ENCODE measurements at places on chromosomes 1 and 21. TPM values are rescaled to one million over a fixed set of nuclear protein-coding genes. Genes with fewer than 3 reads are reported as not detected.

LCE1C gene
- total RNA-seq, result not detected

TRAF3IP3 gene
- total RNA-seq, result 2.0 TPM

KISS1 gene
- total RNA-seq, result 0.91 TPM

SLC44A3 gene
- 71.4 TPM for total RNA-seq

CYP4B1 gene
- not detected for total RNA-seq

CENPF gene
- 21.2 TPM for total RNA-seq

DNA sequence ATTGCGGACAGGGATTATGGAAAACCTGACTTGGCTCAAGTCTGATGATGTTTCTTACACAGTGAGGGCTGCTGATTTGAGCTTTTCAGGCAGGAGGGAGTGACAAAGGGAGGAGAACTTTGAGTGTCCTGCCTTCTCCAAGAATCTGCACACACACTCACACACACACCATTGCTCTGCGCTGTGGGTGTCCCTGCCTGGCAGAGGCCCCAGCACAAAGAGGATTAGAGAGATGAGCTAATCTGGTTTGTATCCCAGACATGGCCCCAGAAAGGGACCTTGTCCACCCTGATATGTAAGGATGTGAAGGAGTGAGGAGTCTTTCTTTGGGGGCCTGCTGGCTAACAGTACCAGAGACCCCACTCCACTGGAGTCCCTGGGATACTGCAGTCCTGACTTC, 5.9 kb upstream of the WNT2B start:
- DNase-seq, result no peak

DNA sequence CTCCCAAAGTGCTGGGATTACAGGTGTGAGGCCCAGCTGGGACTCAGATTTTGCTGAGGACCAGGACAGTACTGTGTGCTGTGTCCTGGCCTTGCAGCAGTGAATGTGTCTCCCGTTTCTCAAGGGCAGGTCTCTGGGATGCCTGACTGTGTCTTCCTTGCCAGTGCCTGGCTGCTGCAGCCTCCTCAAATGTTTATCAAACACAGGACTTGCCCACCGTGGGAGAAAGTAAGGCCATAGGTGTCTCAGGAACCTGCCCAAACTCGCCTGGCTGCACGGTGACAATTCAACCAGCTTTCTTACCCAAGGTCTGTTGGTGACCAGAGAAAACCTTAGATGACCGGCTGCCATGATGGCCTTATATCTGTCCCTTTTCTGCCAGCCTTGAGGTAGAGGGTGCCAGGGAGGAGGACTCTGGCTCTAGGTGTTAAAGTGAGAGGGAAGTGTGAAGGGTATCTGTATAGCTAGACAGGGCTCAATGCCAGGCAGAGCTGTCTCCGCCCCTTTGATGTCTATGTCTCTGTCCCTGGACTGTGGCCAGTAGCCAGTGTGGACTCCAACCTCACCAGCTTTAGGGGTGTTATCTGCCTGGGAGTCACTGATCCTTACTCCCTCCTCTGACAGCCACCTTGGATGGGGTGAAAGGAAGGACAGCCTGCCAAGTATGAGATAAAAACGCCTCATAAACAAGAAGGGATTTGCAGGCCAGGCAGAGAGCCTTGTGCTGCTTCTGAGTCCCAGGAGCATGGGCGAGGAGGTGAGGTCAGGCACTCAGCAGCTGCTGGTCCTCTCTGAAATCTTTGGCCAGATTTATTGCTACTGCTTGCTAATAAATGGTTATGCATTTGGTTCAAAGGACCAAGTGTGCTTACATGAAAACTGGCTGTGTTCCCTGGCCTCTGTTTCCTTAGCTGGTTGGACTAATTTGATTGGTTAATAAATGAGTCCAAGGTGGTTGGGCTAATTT, 22.3 kb downstream of the IL6R start:
- peak; percentile 83 for DNase-seq

- DNase-seq, result peak; percentile 81
Measured at GRCh38 chr1:226034482-226034881, 28.0 kb upstream of the H3-3A start.

DNA sequence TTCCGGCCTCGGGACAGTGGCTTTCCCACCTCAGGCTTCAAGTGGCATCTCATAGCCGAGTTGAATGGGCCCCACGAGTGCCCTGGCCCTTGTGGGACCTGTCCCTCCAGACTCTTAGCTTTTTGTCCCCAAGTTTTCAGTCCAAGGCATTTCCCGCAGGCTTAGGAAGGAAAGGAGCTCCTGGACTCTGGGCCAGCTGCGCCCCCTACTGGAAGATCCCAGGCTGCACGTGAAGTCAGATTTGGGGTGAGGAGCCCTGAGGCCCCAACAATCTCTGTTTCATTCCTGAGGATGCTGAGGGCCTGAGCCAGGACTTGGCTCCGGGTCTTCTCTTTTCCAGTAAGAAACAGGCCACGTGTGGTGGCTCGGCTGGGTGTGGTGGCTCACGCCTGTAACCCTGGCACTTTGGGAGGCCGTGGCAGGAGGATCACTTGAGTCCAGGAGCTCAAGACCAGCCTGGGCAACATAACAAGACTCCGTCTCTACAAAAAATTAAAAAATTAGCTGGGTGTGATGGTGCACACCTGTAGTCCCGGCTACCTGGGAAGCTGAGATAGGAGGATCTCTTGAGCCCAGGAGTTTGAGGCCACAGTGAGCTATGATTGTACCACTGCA, 67.4 kb downstream of the ARHGEF10L start:
- peak; percentile 81 for DNase-seq

GRCh38 chr1:230224101-230224960, 157.3 kb downstream of the GALNT2 start:
- no peak for DNase-seq

DNA sequence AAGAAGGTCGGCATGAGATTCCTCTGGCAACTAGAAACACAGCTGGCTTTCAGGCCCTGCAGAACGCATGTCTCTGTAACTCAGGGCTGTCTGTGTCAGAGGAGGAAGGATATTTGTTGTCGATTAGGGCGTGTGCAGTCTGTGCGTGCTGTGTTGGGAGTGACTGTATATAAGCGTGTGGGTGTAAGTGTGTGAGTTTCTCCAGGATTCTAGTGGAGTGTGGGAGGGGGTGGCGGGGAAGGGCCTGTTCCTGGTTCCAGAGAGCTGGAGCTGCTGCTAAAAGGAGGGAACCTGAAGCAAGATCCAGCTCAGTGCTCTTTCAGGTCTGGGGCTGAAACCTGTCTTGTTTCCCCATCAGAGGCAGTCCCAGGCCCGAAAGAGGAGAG, 74.3 kb downstream of the SLC16A1 start:
- peak; percentile 46 for DNase-seq

DNA sequence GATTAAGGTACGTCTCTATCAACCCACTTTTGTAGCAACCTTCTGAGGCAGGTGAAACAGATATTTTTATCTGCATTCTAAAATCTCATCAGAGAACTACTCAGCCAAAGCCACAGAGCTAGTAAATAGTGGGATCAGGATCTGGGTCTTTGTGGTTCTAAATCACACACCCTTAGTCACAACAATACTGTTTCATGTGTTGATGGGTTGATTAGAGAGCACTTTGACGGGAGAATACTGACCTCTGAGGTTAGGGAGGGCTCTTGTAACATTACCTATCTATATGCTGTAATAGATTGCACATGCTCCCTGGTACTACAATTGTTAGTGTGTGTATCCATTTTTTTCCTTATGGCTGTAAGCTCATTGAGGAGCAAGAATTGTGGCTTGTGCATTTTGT, 45.5 kb upstream of the CCDC190 start:
- no peak for DNase-seq

GRCh38 chr1:31183927-31184554, 55.6 kb downstream of the NKAIN1 start:
- DNase-seq, result peak; percentile 49

DNA sequence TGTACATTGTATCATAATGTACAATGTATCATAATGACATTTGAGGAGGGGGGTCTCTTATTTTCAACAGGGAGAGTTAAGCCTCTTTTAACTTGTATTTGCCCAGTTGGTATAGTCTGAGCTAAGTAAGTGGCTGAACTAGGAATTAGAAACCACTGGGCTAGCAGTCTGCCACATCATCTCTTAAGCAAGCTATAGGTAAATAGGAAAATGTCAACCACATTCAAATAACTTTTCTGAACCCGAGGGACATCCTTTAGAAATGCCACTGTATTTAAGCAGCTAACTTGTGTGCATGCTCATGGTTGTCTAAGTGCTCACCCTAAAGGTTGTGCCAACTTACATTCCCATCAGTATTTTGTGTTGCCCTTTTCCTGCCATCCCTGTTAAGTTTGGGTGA, 35.5 kb upstream of the ASB17 start:
- no peak for DNase-seq

DNA sequence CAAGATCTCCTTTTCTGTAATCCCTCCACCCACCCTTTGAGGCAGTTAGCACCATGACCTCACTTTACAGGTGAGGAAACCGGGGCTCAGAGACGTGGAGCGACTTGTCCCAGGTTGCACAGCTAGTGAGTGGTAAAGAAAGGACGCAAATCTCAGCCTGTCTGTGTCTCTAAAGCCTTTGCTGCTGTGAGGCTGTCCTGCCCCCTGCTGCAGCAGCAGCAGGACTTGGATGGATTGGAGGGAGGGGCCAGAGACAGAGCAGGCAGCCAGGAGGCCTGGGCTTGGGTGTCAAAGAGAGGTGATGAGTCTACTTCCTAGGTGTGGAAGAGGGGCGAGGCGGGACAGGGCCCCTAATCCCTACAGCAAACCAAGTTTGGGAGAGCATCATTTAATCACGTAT, 69.6 kb downstream of the PTPRU start:
- DNase-seq, result no peak

- peak; percentile 40 for DNase-seq
Measured at GRCh38 chr1:207579436-207579799, 65.5 kb upstream of the CR1L start.

DNA sequence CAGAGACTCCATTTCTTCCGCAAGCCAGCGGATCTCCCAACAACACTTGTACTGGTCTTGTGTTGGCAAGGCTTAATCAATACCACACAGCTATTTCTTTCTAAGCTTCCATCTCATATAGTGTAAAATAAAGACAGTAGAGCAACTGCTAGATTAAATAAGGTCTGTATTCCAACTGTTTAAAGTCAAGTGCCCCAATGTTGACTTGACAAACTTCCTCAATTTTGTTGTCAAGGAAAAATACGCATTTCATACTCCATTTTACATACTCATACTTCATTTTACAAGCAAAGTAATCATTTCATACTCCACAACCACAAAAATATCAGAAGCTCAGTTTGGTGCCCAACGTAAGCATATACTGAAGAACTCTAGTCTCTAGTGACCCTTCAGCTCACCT, 143.0 kb downstream of the RERE start:
- no peak for DNase-seq

DNA sequence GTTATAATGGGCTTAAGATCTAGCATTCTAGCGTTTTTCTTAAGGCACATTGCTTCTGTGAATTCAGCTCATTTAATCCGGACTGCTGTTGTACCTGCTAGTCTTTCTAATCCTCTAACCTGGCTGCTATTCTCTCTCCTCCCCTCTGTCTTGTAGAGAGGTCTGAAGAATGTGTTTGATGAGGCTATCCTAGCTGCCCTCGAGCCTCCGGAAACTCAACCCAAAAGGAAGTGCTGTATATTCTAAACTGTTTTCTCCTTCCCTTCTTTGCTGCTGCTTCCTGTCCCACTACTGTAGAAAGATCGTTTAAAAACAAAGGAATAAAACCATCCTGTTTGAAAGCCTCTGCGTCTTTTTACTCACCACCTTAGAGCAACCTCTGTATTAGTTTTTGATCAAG, 37.3 kb downstream of the CDC42 start:
- DNase-seq, result no peak

GRCh38 chr1:228513236-228513900, 26.2 kb downstream of the RNF187 start:
- no peak for DNase-seq

- no peak for DNase-seq
Measured at GRCh38 chr1:51504806-51505525, 14.1 kb downstream of the EPS15 start.

DNA sequence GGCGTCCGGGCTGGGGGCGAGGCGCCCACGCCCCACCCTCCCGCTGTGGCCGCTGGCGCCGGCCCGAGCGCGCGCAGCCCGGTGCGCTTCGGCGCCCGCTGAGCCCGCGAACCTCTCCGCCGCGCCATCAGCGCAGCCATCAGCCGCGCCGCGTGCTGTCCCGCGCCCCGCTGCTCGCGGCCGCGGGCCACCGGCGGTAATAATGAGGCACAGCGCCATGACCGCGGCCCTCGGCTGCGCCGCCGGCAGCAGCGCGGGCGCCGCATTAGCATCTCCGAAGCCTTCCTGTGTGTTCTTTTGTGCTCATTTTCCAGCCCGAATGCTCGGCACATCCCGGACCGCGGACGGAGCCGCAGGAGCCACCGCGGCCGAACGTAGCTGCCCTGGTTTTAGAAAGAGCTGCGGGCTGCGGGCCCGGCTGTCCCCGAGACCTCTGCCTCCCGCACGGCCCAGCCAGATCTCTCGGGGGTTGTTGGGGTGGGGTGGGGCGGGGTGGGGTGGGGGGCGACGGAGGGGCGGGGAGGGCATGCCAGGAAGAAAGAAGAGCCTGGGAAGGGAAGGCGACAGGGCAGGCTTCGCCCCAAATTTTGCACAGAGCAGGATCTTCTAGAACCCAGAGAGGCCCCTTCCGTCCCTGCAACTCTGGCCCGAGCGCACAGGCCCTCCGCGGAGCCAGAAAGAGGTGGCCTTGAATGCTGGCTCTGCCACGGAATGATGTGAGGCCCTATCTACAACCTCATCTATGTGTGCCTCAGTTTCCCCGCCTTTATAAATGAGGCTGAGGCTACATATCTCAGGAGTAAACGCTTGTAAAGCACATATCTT, 55.3 kb downstream of the RRAGC start:
- DNase-seq, result no peak

- no peak for DNase-seq
Measured at GRCh38 chr21:38240129-38240528, 16.7 kb upstream of the KCNJ15 start.

DNA sequence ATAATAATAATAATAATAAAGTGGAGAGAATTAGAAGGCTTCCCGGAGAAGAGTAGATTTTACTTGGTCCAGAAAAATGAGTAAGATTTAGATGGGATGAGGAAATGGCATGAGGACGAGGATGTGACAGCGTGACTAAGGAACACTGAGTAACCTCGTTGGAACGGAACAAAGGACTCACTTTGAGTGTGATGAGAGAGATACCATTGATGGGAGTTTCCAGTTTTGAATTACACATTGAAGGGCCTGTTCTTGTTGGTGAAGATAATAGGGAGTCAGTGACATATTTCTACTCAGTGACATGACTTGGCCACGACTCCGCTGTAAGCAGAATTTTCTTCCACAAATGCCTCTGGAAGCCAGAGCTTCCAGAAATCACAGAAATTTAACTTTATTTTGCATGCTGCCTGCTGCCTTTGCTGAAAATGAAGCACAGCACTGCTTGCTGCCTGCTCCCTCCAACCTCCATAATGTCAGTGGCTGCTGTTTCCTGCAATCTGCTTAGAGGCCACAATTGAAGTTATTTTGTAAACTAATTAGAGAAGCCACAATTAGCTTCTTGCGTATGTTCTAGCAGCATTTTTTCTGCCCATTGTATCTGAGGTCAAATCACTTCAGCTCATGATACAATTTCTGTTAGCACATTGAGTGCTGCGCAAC, 33.7 kb upstream of the FBXO28 start:
- no peak for DNase-seq

Measured in colonic mucosa (tissue), 4 donors.